Effector CD8-positive, alpha-beta T cell (primary cell): ENCODE measurements at places on chromosomes 1 and 21.
A peak's percentile ranks its signal among the peaks of the same experiment; 100 is the strongest.

GRCh38 chr1:151701515-151701914, 15.1 kb downstream of the CELF3 start:
- DNase-seq = no peak

DNA sequence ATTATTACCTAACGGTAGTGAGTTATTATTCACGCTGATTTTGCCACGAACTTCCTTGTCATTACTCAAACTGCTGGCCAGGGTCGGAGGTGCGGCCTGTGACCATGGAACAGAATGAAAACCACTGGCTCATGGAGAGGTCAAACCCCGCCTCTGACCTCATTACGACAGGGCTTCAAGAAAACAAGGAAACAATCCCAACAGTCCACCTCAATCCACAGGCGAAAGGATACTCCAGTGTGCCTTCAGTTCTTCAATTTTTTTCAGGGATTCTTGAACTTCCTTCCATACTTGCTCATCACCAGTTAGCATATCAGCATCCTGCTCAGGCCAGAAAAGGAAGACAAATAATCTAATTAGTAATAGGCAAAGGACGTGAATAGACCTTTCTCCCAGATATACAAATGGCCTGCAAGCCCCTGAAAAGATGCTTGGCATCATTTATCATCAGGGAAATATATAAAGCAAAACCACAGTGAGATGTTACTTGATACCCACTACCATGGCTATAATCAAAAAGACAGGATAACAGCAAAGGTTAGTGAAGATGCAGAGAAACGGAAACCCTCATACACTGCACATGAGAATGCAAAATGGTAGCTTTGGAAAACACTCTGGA, 643.4 kb downstream of the SMYD3 start:
- DNase-seq = no peak

DNA sequence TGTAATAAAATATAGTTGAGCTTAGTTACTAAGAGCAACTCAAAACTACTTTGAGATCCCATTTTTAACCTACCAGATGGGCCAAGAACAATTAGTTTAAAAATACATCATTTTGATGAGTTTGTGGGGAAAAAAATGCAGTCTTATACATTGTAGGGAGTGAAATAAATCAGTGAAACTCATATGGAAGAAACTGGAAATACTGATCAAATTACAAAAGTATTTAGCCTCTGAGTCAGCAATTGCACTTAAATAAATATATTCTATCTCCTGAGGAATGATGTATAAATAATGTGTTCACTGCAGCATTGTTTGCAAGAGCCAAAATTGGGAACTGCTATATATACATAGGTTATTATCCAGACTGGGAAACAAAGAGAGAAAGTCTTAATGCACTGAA, 4.6 kb upstream of the SMCP start:
- no peak for DNase-seq

DNA sequence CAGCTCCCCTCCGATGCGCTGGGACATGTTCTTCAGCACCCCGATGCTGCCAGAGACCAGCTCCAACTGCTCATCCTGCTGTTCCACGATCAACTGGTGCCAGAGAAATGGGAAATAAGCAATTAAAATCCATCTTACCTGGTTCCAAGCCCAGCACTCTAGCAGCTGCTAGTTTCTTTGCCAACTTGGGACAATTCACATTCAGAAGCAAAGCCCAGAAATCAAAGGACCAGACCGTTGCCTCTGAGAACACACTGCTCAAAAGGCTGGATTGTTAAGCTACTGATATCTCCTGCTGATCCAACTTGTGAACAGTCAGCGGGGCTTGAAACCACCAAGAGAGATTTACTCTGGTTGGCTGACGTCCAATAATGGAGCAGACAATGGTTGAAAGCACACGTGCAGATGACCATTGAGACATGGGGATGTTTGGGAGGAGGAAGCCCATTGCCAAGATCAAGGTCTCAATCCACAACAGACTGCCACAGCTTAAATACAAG, 34.4 kb downstream of the STX6 start:
- no peak for DNase-seq

DNA sequence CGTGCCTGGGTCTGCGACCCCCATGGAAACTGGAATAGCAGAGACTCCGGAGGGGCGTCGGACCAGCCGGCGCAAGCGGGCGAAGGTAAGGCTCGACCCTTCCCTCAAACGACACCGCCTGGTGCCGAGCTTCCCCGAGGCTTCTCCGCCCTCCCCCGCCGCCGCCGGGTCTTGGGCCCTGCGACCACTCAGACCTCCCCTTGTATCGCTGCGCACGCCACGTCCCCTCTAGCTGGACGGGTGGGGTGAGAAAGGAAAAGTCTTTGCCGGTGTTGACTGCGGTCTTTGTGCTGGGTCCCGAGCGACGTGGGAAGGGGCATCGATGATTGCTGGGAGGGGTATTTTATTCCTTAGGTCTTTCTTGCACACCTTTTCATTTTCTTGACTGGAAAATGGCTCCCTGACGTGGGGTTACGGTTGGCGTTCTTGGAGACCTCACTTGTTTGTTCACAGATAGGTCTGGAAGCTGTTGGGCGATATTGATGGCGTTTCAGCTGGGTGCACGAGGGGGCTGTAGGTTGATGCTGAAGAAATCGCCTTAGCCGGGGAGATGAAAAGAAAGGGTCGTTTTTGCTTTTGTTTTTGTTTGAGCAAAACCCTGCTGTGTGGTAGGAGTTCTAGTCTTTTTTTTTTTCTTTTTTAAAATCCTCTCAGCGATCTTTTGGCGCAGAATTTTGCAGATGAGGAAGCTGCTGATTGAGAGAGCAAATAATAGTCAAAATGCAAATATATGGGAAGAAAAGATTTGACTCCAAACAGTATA, 776 bp downstream of the KDM1A start:
- no peak for DNase-seq

DNA sequence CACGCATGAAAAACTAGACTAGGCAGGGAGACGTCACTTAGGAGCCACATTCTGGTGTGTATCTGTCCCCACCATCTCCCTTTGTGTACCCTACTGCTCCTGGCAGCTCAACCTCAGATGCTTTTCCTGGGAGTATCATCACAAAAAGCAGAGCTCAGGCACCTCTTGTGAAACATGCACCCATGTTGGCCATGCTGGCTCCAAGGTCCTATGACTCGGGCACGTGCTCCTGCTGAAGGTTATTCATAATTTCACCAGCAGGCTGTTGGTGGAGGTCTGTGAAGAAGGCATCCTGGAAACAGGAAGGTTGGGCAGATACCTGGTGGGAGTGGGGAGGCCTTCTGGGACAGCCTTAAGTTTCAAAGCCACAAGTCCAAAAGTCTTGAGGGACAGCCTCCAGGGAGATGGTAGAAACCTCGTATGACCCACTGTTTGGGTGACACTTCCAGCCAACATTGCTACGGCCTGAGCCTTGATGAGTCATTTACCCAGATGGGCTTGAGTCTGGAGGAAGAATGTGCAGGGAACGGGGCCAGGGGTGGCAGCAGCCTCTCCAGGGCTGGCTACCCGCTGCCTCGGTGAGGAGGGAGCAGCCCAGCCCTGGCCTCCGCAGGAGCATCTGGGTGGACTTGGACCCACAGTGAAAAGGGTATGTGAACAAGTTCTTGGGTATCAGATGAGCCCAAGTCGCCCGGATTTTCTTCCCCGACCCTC, 75.8 kb downstream of the PGBD5 start:
- DNase-seq = no peak

DNA sequence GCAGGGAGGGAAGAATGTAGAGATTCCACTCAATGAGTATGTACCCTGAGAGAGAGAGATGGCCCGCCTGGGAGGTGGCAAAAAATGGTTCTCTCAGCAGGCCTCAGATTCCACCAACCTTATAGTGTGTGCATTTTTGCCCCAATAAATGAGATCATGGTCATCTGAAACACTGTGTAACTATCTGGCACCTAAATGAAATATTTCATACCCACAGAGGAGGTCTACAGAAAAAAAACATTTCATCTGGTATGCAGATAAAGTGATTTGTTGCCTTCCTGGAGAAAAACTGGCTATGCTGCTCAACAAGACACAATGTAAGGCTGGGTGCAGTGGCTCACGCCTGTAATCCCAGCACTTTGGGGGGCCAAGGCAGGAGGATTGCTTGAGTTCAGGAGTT, 4.9 kb downstream of the TMCO2 start:
- no peak for DNase-seq

GRCh38 chr1:229848752-229849677, 218.0 kb upstream of the GALNT2 start:
- no peak for DNase-seq

DNA sequence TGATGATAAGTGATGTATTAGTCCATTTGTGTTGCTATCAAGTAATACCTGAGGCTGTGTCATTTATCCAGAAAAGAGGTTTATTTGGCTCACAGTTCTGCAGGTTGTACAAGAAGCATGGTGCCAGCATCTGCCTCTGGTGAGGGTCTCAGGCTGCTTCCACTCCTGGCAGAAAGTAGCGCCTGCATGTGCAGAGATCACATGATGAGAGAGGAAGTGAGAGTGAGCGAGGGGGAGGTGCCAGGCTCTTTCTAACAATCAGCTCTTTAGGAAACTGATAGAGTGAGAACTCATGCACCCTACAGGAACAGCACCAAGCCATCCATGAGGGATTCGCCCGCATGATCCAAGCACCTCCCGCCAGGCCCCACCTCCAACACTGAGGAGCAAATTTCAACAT, 2.2 kb upstream of the FHAD1 start:
- DNase-seq = no peak

- no peak for DNase-seq
Observed at GRCh38 chr21:34635307-34635706, 20.4 kb upstream of the RCAN1 start.

DNA sequence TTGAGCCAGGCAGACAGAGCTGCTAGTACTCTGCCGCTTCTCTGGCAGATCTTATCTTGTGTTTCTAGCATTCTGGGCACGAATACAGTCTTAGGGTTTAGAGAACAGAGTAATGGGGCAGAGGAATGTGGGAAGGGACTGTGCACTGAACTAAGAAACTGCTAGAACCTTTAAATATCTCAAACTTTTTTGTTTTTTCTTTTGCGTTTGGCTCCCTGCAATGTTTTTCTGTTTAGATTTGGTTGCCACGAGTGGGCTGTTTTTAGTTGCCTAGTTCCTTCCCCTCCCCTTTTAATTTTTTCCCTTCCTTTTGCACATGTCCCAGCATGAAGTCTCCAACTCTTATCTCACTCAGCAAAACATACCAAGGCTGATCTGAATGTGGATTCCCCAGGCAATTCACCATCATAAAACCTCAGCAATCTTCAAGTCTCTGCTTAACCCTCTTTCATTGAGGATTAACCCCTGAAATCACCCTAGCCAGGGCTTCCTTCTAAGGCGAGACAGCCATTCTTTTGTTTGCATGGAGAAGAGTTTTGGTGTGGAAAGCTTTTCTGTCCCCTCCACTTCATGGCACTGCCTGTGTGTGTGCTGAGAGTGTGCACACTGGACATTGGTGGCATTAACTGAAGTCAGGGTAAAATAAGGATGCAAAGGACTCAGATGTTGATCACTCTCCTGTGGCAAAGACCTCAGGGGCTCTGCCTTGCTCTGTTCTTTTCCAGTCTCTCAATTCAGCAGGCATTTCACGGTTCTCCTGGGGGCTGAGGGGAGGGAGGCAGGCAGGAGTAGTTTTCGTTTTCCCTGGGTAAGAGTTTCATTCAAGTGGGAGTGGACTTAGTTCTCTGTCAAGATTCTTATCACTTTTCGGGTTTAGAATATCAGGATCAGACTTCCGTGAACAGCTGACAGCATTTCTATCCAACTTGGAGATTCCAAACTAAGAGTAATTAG, 2.8 kb upstream of the ATF3 start:
- no peak for DNase-seq

GRCh38 chr1:101293461-101294051, 56.7 kb downstream of the S1PR1 start:
- DNase-seq = no peak

- no peak for DNase-seq
Observed at GRCh38 chr1:177257128-177257527, 86.4 kb downstream of the BRINP2 start.

GRCh38 chr1:115242543-115242942, 95.5 kb downstream of the NGF start:
- DNase-seq = no peak

DNA sequence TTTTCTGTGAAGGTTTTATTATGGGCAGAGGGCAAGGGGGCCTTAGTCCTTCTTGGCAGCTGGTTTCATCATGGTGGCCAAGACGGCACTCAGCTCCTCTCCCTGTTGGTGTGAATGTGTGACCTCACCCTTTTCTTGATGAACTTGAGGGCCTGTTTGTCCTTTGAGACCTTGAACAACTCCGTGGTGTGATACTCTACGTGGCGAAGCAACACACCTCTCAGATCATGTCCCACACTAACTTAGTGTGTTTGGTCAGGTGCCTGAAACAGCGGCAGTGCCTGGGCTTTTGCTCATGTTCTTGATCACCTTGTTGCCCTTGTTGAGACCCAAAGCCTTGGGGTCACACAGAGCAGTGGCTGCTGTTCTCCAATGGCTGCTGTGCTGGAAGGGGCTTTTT, 13.4 kb downstream of the L1TD1 start:
- DNase-seq = no peak

DNA sequence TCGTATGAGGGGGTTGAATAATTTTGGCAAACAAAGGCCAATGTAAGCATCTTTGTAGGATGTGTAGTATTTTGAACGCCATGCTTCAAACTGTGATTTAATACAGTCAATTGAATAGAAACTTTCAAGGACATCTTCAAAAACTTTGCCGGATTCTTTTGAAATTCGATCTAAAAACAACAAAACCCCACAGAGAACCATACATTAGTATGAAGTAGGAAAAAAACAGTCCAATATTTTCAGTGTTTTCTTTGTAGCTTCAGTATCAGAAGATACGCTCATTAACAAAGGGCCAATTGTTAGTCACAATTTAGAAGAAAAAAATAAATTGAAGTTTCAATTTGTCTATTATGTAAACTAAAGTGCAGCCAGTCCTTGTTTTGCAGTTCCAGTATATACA, 20.7 kb upstream of the SYNJ1 start:
- no peak for DNase-seq

- peak; percentile 10 for DNase-seq
Observed at GRCh38 chr1:19800076-19800804, 524 bp upstream of the TMCO4 start.

DNA sequence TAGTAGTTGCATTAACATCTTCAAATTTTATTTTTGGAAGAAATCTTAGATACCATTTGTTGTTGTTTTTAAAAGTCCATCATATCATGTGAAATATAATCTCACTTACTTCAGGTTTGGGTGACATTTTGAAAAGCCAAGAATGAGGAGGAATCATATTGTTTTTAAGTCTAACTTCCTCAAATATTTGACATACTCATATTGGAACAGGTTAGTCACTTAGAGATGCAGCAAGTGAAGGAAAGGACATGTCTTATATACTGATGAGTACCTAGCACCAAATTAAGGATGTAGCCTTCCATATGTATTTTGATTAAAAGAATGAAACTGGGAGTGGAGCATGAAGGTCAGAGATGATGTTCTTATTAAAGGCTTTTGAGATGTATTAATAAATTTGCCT, 23.9 kb downstream of the GBP2 start:
- no peak for DNase-seq
